Left ventricle myocardium inferior (tissue), 1 donor: ENCODE measurements at places on chromosomes 12 and 14.
A peak's percentile ranks its signal among the peaks of the same experiment; 100 is the strongest.

DNA sequence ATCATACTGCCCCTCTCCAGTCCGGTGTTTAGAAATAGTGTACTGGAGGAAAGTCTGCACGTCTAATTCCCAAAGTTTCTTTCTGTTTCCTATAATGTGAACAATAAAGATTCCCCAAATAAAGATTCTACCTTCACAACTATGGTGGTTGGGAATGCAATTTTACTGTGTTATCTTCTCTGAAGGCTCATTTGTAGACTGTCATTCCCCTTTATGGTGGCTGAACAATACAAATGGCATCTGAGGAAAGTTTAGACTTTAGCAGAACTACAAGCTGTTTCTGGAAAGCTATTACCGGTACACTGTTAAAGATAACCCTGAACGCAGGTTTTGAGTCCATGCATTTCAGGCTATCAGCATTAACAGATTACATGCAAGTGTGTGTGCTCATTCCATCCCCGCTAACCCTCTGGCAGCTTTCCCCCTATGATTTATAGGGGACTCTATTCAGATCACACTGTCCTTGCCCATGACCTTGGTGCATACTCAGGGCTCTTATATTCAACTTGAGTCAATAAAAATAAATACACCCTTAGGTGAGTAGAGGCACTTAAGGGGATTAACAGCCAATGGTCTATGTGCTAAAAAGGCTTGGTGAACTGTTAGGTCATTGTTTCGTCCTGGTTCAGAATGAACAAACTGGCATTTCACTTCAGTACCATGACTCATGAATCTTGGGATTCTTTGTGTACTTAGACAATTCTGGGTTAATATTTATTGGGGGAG is 60.7 kb upstream of the PYGL start:
- no peak for DNase-seq

- no peak for DNase-seq
These were observed 25.0 kb downstream of the ERH start for GRCh38 chr14:69373104-69373503.

GRCh38 chr12:11764837-11765236 is 115.4 kb downstream of the ETV6 start:
- DNase-seq, result no peak

- peak; percentile 25 for DNase-seq
These were observed 72.8 kb downstream of the GALNT4 start for GRCh38 chr12:89451841-89452251.

GRCh38 chr12:93018610-93019009 is 89.5 kb upstream of the EEA1 start:
- DNase-seq, result no peak

GRCh38 chr14:63908667-63909264 is 56.0 kb downstream of the SYNE2 start:
- no peak for DNase-seq

DNA sequence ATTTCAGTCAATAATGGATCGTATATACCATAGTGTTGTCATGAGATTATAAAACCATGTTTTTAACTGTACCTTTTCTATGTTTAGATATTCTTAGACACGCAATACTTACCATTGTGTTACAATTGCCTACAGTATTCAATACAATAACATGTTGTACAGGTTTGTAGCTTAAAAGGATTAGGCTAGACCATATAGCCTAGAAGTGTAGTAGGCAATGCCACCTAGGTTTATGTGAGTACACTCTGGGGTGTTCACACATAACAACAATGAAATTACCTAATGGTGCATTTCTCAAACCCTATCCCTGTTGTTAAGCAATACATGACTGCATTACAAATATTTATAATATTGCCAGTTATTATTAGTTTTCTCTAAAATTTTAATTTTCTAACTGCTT is 144.2 kb downstream of the KCNC2 start:
- DNase-seq, result no peak
